ENCODE measurements at places on chromosomes 13 and 19. TPM values are rescaled to one million over a fixed set of nuclear protein-coding genes. Genes with fewer than 3 reads are reported as not detected.

Gene URAD
- not detected for total RNA-seq

Gene IRF3
- total RNA-seq, result 123 TPM

Gene ZNF888
- 7.6 TPM for total RNA-seq

Gene MISP3
- total RNA-seq, result 3.3 TPM

Gene NUCB1
- total RNA-seq, result 199 TPM

Gene NKPD1
- total RNA-seq, result not detected

Gene VSIG10L
- 8.5 TPM for total RNA-seq

Gene B3GNT3
- not detected for total RNA-seq

Gene SYMPK
- 17.7 TPM for total RNA-seq

Gene ZSWIM9
- total RNA-seq, result 0.84 TPM

Gene SUGP1
- total RNA-seq, result 26.1 TPM

Gene KLK1
- total RNA-seq, result not detected

Gene PRR12
- total RNA-seq, result 1.0 TPM

Gene CXCL17
- total RNA-seq, result not detected

Gene DZIP1
- 36.4 TPM for total RNA-seq

Gene PEG3
- total RNA-seq, result 0.90 TPM

Gene PSG1
- not detected for total RNA-seq

Gene IFNL1
- not detected for total RNA-seq

Gene SIGLEC9
- not detected for total RNA-seq

Gene CEACAM1
- 0.35 TPM for total RNA-seq

Gene FCGBP
- 0.99 TPM for total RNA-seq

Gene UBE2S
- 324 TPM for total RNA-seq

Gene SAE1
- 362 TPM for total RNA-seq

Gene HOMER3
- total RNA-seq, result 32.5 TPM

Gene GRIK5
- not detected for total RNA-seq

Gene ELSPBP1
- total RNA-seq, result 0.08 TPM

Gene GRK1
- not detected for total RNA-seq

Gene ZNF681
- total RNA-seq, result 5.4 TPM

Gene SELENOV
- not detected for total RNA-seq

Gene PLIN5
- total RNA-seq, result 0.25 TPM

Gene ZFR2
- total RNA-seq, result not detected

Gene RNF17
- total RNA-seq, result not detected

Gene SPACA4
- total RNA-seq, result not detected

Gene MBD3L2
- total RNA-seq, result not detected

Gene ZNF611
- 5.6 TPM for total RNA-seq

Gene COX6B2
- not detected for total RNA-seq

Gene ITGBL1
- 6.9 TPM for total RNA-seq

Gene GPR12
- not detected for total RNA-seq
